Calu3 (cell line): ENCODE measurements at places on chromosomes 11 and 22. TPM values are rescaled to one million over a fixed set of nuclear protein-coding genes. Genes with fewer than 3 reads are reported as not detected.

- DNase-seq, result no peak
Observed at GRCh38 chr11:80512491-80512890, 1071.7 kb upstream of the TENM4 start.

GRCh38 chr22:42202048-42202447, 68.4 kb downstream of the TCF20 start:
- DNase-seq, result no peak

DNA sequence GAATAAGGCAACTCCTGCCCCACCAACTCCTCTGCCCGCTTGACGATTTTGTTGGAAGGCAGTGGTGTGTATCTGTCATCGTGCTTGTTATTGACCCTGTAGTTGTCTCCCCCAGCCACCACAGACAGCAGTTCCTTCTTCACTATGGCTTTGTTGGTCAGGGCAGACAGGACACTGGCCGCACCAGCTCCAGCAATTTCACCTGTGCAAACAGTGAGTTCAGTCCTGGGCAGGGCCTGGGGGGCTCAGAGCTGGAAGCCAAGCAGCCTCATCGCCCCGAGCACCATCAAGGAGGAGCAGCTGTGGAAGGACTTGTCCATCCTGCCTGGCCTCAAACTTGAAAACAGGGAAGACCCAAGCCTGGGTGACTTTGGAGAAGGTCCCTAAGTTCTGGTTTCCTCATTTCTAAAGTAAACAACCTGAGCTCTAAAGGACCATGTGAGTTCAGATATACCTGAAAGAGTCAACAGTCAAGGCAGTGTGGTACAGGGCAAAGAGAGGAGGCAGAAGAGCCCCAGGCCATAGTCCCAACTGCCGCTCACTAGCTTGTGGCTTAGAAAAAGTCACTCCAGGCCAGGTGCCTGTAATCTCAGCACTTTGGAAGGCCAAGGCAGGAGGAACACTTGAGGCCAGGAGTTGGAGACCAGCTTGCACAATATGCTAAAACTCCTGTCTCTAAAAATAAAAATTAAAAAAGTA, 4.6 kb downstream of the PLAAT2 start:
- DNase-seq, result no peak

DNA sequence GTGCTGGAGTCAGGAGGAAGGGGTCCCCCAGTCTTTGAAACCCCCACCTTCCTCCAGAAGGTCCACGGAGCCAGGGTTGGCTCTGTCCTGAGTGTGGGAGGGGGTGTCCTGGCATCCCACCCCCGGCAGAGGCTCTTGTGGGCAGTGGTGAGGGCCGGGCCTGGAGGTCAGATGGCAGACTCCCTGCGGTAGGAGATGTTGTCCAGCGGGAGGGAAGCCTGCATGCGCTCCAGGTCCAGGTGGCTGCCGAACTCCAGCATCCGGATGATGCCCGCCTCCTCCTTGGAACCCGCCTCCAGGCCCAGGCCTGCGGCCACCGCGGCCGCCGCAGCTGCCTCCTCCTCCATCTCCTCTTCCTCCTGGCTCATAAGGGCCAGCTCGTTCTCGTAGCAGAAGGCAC, 28.4 kb downstream of the KCNJ4 start:
- DNase-seq, result no peak

DNA sequence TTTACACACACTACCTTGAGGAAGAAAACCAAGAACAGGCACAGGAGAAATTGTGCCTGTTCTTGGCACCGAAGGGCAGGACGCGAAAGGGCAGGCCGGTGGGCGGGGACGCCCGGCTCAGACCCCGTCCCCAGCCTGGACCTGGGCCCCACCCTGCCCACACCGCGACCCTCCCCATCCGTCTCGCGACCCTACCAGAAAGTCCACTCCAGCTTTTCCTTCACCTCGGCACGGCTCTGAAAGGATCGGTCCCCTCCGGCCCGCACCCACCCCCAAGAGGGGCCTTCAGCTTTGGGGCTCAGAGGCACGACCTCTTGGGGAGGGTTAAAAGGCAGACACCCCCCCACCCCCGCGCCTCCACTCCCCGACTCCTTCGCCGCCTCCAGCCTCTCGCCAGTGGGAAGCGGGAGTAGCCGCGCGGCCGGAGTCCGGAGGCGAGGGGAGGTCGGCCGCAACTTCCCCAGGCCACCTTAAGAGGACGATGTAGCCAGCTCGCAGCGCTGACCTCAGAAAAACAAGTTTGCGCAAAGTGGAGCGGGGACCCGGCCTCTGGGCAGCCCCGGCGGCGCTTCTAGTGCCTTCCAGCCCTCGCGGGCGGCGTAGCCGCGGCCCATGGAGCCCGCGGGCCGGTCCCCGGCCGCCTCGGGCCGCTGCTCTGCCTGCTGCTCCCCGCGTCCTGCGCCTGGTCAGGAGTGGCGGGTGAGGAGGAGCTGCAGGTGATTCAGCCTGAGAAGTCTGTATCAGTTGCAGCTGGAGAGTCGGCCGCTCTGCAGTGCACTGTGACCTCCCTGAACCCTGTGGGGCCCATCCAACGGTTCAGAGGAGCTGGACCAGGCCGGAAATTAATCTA, 4.4 kb downstream of the SEC14L6 start:
- no peak for DNase-seq

The SYTL2 gene
- total RNA-seq, result 10.6 and 19.1 TPM in 2 replicates
